Nephron progenitor cell (in vitro differentiated cells): ENCODE measurements at places on chromosomes 4 and X.

- no peaks in the 10 kb centered on the region for H3K27me3 ChIP-seq
- H3K36me3 ChIP-seq: peaks cover 4% of the 10 kb centered on the region
- no peak overlapping the region for H3K4me3 ChIP-seq
- DNase-seq: no peak
- peak overlapping the region; percentile 59 for H3K27ac ChIP-seq
Measured at GRCh38 chr4:20432088-20432487, 180.4 kb downstream of the SLIT2 start.

DNA sequence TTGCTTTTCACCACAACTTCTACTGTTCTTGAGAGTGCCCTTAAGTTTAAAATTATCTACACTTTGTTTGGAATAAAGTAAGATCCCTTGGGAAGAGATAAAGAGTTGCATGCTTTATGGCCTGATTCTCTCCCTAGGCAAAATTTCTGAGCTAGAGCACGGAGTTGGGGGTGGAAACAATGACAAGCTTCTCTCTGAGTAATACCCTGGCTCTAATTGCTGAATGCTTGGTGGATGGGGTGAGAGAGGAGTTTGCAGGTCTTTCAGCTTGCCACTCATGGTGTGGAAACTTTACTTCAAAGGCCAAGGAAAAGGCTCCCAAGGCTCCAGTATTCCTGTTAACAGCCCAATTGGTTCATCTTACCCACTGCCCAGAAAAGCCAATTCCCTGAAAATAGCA, 26.1 kb upstream of the PRDM8 start:
- no peak overlapping the region for H3K27ac ChIP-seq
- H3K4me3 ChIP-seq: no peak overlapping the region
- peaks cover 17% of the 10 kb centered on the region for H3K27me3 ChIP-seq
- no peaks in the 10 kb centered on the region for H3K36me3 ChIP-seq
- no peak for DNase-seq

DNA sequence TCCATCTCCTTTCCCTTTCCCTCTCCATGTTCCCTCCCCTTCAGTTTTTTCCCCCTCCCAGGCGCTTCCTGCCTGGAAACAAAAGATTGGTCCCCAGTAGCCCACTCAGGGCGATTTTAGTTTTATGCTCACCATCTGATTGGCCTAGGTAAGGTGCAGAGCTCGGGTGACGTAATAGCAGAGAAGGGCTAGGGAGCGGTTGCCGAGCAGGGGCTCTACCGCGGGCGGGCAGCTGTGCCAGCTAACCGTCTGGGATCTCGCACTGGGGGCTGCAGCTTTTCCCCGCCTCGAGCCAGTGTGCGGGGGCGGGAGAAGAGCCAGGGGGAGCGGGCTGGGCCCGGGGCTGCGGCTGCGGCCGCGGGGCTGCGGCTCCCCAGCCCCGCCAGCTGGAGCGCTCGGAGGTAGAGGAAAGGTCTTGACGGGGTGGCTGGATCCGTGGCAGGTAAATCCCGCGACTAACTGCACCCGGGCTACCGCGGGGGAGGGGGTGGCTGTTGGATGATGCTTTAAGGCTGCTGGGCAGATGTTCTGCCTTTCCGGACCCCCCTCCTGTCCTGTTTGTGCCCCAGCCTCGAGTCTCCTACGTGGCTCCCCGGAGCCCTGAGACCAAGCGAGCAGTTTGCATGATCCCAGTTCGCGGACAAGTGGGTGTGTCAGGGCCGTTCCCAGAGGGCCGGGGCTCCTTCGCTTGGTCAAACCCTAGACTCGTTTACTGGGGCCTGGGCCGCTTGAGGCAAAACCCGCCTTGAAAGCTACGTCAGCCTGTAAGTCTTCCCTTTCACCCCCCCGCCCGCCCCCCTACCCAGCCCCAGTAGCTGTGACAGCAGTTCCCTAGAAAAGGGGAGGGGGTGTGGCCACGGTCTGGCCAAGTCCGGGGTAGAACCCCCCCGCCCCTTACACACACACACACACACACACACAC, at the start of gene PAK3:
Gene PAK3 (plus strand): TSS at position 218 of the 922 bp plus-strand sequence. CDS start 26,913 bp downstream, outside the sequence.
- DNase-seq: peak; percentile 74
- H3K36me3 ChIP-seq: no peaks in the 10 kb centered on the region
- H3K4me1 ChIP-seq: peaks cover 23% of the 10 kb centered on the region
- H3K27ac ChIP-seq: no peak within 1 kb of the TSS
- H3K27me3 ChIP-seq: peaks cover 49% of the 10 kb centered on the region

- H3K27ac ChIP-seq: peak overlapping the region; percentile 48
- H3K4me1 ChIP-seq: no peaks in the 10 kb centered on the region
- H3K36me3 ChIP-seq: no peaks in the 10 kb centered on the region
- no peaks in the 10 kb centered on the region for H3K27me3 ChIP-seq
- DNase-seq: no peak
Measured at GRCh38 chr4:189843413-189844009, 97.2 kb upstream of the FRG1 start.

DNA sequence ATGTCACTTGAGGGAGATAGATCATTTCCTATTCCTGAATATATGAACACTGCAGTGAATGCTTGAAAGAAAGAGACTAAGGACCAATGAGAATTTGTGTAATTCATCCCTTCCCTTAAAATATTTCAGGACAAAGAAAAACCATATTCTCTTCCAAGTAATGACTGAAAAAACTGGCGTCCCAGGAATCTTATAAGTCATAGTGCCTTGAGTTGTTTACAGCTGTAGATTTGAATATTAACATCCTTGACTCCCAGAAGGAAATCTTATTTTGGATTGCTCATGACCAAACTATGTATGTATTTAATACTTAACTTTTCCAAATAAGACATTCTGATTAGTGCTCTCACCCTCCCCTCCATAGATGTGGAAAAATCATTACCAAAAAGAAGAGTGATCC, 55.5 kb downstream of the CLDN22 start:
- H3K4me1 ChIP-seq: peaks cover 22% of the 10 kb centered on the region
- no peak overlapping the region for H3K27ac ChIP-seq
- peaks cover 64% of the 10 kb centered on the region for H3K36me3 ChIP-seq
- no peaks in the 10 kb centered on the region for H3K27me3 ChIP-seq

GRCh38 chr4:142614621-142615323, 231.3 kb downstream of the INPP4B start:
- H3K27me3 ChIP-seq: no peaks in the 10 kb centered on the region
- H3K4me1 ChIP-seq: no peaks in the 10 kb centered on the region
- no peak for DNase-seq
- H3K27ac ChIP-seq: no peak overlapping the region

DNA sequence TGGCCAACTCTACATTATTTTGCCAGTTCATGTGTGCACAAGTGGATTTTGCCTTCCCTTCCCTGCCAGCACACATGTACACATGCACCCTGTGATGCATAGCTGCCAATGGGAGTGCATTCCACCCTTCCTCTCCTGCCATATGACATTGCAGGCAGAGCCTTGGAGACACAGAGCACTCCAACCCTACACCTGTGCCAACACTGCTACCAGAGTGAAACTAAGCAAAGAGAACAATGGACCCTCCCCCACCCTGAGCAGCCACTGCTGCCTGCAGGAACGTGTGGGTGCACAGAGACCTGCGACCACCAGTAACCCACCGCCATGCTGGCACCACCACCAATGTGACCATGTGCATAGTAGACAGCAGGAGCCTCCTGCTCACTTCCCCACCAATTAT, 78.4 kb downstream of the ITM2A start:
- peaks cover 4% of the 10 kb centered on the region for H3K27me3 ChIP-seq
- no peak overlapping the region for H3K27ac ChIP-seq
- no peaks in the 10 kb centered on the region for H3K36me3 ChIP-seq
- H3K4me3 ChIP-seq: no peak overlapping the region
- DNase-seq: no peak
